Stomach (tissue), 19 donors: ENCODE measurements at places on chromosomes 5 and 9. TPM values are rescaled to one million over a fixed set of nuclear protein-coding genes. Genes with fewer than 3 reads are reported as not detected.

DNA sequence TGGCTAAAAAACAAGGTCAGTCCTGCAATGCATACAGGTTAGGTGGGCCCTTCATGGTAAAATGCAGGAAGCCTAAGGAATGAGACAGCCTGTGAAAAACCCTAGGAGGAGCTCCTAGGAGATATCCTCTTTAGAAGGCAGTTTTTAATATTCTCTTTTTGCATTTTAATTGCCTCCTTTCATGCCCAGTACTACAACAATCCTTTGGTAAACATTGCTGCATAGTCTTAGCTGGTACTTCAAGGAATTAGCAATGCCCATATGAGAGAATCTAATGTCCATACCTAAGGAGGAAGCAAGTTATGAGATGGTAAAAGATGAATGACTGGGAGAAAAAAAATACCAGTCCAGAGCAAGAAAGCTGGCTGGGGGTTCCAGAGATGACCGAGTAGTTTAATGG, 61.0 kb downstream of the NREP start:
- no peaks in the 10 kb centered on the region for H3K36me3 ChIP-seq
- DNase-seq, result no peak
- H3K4me1 ChIP-seq, result no peaks in the 10 kb centered on the region
- no peak overlapping the region for H3K4me3 ChIP-seq

DNA sequence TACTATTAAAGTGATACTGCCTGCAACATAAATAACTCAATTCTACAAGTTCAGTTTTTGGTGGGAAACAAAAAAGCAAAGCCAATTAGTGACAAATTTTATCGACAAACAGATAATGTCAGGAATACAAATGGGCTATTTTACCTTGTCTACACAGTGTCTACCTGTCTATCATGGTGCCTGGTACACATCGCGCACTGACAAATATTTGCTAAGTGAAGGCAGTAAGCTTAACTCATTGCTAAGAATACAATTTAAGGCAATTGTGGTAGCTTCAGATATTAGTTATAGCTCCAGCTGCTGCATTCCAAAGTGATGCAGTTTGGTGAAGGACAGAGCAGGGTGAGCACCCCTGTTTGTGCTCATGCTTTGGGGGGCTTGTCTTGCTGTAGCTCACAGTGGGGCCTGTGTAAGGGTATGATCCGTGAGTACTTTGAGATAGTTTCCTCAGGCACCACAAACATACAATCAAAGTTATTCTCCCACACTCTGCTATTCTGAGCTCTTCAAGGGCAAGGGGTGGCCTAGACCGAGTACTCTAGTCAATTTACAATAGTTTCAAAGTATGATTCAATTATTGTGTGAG, 24.7 kb downstream of the ELL2 start:
- no peaks in the 10 kb centered on the region for H3K27me3 ChIP-seq
- peak overlapping the region; percentile 29 for H3K27ac ChIP-seq
- no peak for DNase-seq
- H3K4me3 ChIP-seq, result no peak overlapping the region
- H3K4me1 ChIP-seq, result peaks cover 90% of the 10 kb centered on the region

DNA sequence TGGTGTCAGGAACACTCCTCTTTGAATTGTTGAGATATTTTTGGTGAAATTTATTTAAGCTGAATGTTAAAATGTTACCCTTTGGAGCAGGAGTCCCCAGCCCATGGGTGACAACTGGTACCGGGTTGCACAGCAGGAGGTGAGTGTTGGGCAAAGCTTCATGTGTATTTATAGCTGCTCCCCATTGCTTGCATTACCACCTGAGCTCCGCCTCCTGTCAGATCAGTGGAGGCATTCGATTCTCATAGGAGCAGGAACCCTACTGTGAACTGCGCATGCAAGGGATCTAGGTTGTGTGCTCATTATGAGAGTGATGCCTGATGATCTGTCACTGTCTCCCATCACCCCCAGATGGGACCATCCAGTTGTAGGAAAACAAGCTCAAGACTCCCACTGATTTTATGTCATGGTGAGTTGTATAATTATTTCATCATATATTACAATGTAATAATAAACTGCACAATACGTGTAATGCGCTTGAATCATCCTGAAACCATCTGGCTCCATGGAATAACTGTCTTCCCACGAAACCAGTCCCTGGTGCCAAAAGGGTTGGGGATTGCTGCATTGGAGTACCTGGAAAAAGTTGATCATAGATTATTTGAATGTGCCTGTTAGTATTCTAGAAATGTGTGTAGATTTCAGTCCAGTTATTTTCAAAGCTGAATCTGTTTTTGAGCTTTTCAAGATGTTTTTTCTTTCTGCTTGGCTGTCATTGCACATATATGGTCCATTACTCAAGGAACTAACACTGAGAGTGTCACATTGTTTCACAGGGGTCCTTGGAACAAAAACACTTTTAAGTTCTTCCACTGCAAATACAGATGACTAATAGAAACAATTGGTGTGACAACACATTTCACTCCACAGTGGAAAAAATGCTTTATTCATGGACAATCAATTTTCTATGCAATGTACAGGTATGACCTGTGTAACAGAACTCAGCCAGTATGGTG, 104.6 kb upstream of the TNFAIP8 start:
- no peaks in the 10 kb centered on the region for H3K27me3 ChIP-seq
- H3K36me3 ChIP-seq, result peaks cover 30% of the 10 kb centered on the region
- no peak overlapping the region for H3K27ac ChIP-seq

- H3K27ac ChIP-seq, result no peak overlapping the region
- no peak for DNase-seq
- H3K4me1 ChIP-seq, result no peaks in the 10 kb centered on the region
Observed at GRCh38 chr5:82376307-82376706, 98.2 kb upstream of the RPS23 start.

DNA sequence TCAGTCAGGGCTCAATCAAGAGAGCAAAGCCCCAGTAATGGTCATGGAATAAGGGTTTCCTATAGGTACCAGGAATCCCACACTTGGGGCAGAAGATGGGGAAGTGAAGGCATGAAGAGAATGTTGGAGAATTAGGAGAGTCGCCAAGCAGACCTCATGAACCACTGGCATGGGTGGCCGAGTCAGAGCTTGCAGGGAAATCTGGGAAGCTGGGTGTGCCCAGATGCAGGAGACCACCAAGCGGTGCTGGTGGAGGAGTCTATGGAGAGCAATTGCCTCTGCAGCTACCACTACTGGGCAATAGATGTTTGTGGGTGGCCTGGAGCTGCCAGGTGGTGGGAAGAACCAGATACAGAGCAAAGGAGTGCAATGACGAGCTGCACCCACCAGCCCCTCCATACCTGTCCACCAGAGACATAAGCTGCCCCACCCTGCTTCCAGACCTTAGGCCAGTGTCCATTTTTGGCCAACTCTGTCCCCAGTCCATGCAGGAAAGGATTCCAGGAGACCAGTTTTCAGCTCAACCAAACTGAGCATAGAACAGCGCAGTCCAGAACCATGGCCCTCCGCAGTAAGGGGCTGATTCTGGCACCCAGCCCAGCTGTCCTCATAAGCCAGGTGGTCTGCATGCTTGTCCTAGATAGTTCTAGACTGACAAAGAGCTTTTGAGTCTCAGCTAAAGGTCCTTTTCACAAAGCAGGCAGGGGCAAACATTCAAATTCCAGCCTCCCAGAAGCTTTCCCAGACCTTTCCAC, 323.9 kb downstream of the GADD45G start:
- H3K36me3 ChIP-seq, result no peaks in the 10 kb centered on the region
- H3K4me1 ChIP-seq, result peaks cover 22% of the 10 kb centered on the region
- DNase-seq, result no peak
- H3K27me3 ChIP-seq, result no peaks in the 10 kb centered on the region

- no peaks in the 10 kb centered on the region for H3K4me1 ChIP-seq
- no peak overlapping the region for H3K27ac ChIP-seq
- no peak overlapping the region for H3K4me3 ChIP-seq
- DNase-seq, result no peak
- H3K27me3 ChIP-seq, result no peaks in the 10 kb centered on the region
Observed at GRCh38 chr5:37064442-37064841, 184.7 kb downstream of the CPLANE1 start.

GRCh38 chr5:30959238-30959637, 234.2 kb upstream of the CDH6 start:
- no peak overlapping the region for H3K4me3 ChIP-seq
- no peak for DNase-seq
- H3K27me3 ChIP-seq, result no peaks in the 10 kb centered on the region
- no peak overlapping the region for H3K27ac ChIP-seq

GRCh38 chr5:52869391-52869790, 81.7 kb downstream of the ITGA1 start:
- H3K27ac ChIP-seq, result no peak overlapping the region
- no peaks in the 10 kb centered on the region for H3K27me3 ChIP-seq
- peaks cover 7% of the 10 kb centered on the region for H3K4me1 ChIP-seq
- DNase-seq, result no peak
- H3K4me3 ChIP-seq, result no peak overlapping the region

GRCh38 chr9:100440071-100440470, 13.1 kb downstream of the MSANTD3 start:
- H3K36me3 ChIP-seq, result peaks cover 24% of the 10 kb centered on the region
- no peaks in the 10 kb centered on the region for H3K4me1 ChIP-seq
- no peak overlapping the region for H3K4me3 ChIP-seq
- no peak overlapping the region for H3K27ac ChIP-seq

DNA sequence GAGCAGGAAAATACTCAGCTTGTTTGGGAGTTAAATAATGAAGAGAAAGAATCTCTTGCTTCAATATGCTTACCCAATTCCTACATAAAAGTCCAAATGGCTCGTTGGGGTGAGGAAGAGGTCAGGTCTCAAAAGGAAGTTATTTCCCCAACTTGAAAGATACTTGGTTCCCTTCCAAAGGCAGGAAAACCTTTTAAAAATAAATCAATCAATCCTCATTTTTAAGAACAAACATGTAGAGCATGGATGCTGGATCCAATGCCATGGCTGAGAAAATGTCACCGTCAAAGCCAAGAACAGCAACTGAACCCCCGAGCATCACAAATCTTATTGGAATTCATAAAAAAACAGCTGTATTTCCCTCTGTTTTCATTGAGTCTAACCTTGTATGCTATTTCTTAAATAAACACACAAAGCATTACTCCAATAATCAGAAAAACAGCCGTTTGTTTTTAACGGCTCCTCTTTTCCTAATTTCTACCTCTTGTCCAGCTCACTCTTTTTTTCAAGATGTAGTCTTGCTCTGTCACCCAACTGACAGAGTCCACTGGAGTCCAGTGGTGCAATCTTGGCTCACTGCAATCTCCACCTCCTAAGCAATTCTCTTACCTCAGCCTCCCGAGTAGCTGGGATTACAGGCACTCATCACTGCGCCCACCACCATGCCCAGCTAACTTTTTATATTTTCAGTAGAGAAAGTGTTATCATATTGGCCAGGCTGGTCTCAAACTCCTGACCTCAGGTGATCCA, 140.7 kb downstream of the GNA14 start:
- H3K4me3 ChIP-seq, result no peak overlapping the region
- peaks cover 8% of the 10 kb centered on the region for H3K4me1 ChIP-seq
- H3K36me3 ChIP-seq, result no peaks in the 10 kb centered on the region
- no peaks in the 10 kb centered on the region for H3K27me3 ChIP-seq

- H3K27me3 ChIP-seq, result no peaks in the 10 kb centered on the region
- no peaks in the 10 kb centered on the region for H3K36me3 ChIP-seq
- H3K4me1 ChIP-seq, result peaks cover 26% of the 10 kb centered on the region
- no peak overlapping the region for H3K27ac ChIP-seq
- no peak overlapping the region for H3K4me3 ChIP-seq
Observed at GRCh38 chr5:6497262-6497661, 48.6 kb downstream of the UBE2QL1 start.

DNA sequence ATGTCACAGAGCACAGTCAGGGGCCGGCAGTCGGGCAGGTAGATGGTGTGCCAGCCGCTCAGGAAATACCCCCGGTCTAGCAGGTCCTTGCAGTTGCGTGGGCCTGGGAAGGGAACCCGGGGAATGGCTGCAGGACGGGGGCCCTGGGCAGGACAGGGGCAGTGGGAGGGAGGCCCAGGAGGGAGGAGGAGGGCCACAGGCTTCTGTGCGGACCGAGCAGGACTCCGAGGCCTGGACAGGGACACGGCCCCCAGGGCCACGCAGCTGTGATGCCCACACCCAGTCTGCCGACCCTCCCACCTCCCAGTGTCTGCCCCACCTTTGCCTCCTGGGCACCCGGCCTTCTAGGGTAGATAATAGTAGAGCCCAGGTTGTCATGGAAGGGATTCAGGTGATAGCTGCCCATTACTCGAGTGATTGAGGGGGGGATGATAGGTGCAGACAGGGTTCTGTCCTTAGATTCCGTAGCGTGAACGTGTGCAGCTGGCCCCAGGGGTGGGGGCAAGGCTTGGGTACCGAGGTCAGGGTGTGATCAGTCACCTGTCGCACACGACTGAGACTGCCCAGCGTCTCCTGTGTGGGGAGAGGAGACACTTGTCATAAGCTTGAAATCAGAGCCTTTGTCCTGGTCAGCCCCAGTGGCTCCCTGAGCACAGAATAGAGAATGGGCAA, 4.5 kb downstream of the FCN1 start:
- no peaks in the 10 kb centered on the region for H3K36me3 ChIP-seq
- H3K27ac ChIP-seq, result no peak overlapping the region
- no peak overlapping the region for H3K4me3 ChIP-seq
- no peak for DNase-seq
- peaks cover 83% of the 10 kb centered on the region for H3K27me3 ChIP-seq

DNA sequence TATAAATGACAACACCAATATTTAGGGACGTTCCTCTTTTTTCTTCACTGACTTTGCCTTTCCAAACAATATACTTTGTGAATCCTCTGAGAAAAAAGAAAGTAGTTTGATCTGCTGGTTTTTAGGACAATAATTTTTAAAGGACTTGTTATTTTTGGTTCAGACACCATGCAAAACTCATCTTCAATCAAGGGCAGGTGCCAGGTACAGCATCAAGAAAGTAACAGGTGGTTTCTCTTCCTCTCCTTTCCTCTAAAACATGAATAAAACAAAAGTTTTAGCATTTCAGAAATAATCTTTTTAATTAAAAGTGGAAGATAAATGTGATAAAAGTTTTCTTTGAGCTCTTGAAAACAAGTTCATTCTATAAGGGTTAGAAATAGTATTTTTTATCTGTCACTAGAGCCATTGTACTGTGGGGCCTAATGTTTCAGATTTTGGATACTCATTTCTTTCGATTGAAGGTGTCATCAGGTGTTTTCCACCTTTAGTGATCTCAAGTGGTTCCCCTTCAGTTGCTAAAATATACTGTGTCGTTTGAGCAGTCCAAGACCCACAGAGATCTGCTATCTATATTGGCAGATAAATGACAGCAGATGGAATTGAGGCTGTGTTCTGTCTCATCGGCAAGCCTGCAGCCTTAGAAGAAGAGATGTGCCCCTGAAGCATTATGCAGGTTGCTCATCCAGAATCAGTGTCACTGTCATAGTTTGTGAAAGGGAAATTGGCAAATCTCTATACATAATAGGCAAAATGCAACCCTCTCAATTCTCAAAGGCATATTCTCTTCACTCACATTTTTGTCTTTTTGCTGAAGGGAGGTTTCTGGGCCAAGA, 499.7 kb downstream of the PDE4D start:
- no peak overlapping the region for H3K27ac ChIP-seq
- H3K36me3 ChIP-seq, result no peaks in the 10 kb centered on the region
- H3K4me1 ChIP-seq, result no peaks in the 10 kb centered on the region
- no peaks in the 10 kb centered on the region for H3K27me3 ChIP-seq
- no peak for DNase-seq

GRCh38 chr5:142000704-142001484, 11.9 kb downstream of the GNPDA1 start:
- peaks cover 6% of the 10 kb centered on the region for H3K4me1 ChIP-seq
- peaks cover 68% of the 10 kb centered on the region for H3K36me3 ChIP-seq
- no peak for DNase-seq
- no peaks in the 10 kb centered on the region for H3K27me3 ChIP-seq
- no peak overlapping the region for H3K27ac ChIP-seq

- no peaks in the 10 kb centered on the region for H3K36me3 ChIP-seq
- no peak overlapping the region for H3K4me3 ChIP-seq
- no peak for DNase-seq
- no peaks in the 10 kb centered on the region for H3K27me3 ChIP-seq
- no peak overlapping the region for H3K27ac ChIP-seq
Observed at GRCh38 chr5:38790268-38790667, 55.5 kb upstream of the OSMR start.

Gene PCDHB11
- total RNA-seq, result 1.3 TPM

Gene FAM78A
- 3.1 TPM for total RNA-seq

Gene OMD
- total RNA-seq, result 2.0 TPM

Gene PCDHA1
- not detected for total RNA-seq

Gene TTC23L
- 1.5 TPM for total RNA-seq
